ENCODE measurements at places on chromosomes 13 and 19.

GRCh38 chr19:17536955-17537354, 18.5 kb upstream of the COLGALT1 start:
- DNase-seq: no peak

DNA sequence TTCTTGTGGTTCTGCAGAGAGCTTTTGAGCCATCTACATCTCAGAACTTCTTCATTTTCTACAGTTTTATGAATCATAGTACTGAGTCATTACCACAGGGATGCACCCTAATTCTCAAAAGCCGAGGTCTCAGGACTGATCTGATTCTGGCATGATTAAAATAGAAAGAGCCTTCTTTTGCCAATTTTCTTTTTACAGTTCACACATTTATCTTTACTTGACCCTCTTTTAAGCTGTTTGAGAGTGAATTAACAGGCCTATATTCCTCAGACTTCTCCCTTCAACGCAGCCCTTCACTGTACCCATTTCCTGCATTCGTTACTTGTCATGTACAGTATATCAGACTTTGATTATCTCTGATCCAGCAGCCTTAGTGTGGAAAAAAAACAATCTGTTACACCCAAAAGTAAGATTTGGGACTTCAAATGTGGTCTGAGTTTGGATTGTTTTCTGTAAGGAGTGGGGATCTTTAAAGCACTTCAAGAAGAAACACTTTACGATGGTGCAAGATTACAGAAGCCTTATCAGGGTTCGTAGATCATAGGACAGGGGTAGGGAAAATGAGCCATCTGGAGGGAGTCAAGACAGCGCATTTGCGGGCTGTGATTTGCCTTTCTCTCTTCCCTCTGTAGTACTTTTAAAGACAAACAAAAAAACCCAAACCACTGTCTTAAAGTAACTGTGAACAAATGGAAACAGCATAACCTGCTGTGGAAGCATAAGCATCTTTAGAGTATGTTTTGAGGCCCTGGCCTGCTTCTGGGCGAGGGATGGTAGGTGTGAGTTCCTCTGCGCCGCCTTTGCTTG, 15.3 kb upstream of the GPR183 start:
- no peak for DNase-seq

DNA sequence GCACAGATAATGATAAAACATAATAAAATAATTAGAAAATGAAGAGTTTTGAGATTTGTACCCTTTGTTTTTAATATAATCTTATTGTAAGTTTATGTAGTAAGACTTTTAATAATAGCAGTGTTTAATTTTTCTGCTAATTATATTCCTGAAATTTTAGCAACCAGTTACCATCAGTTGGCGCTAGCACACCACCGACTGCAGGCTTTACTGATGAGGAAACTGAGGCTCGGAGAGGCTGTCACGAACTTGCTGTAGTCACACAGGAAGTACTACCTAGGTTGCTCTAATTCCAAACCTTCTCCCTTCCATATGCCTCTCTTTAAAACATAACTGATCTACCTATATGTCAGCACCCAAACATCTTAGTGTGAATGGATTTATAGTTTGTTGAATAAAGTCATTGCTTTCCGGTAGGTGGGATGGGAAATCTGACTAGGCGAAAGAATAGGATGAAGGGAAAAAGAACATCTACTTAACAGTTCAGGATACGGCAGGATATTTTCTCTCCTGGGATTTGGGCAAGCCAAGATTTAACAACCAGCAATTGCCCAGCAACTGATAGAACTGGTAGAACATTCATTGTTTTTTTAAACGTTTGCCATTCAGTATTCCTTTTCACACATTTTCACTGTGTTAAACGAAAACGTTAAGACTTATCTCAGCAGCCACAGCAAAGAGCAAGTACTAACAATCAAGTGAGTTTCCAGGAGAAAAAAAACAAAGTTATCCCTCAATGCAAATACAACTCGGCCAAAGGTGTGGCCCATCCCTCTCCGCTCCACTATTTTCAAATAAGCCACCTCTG, 822 bp upstream of the RFXAP start:
- DNase-seq: no peak

DNA sequence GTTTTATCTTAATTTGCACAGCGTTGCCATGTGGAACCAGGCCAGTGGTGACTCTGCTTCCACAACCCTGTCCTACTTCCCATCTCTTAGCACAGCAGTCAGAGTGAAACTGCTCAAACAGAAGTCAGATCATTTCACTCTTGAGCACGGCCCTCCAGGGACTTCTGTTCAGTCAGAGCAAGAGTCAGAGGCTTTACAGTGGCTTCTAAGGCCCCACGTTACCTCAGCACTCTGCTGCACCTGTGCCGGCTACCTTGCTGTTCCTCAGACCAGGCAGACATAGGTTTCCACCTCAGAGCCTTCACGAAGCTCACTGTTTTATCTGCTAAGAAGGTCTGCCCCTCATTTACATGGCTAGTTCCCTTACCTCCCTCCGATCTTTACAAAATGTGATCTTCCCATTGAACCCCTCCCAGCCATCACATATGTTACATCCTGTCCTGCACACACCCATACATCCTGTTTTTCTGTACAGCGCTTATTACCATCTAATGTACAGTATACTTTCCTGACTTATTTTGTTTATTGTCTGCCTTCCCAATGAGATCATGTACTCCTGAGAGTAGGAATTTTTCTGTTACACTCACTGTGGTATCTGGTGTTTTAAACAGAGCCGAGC, 41.6 kb downstream of the TM9SF2 start:
- no peak for DNase-seq

DNA sequence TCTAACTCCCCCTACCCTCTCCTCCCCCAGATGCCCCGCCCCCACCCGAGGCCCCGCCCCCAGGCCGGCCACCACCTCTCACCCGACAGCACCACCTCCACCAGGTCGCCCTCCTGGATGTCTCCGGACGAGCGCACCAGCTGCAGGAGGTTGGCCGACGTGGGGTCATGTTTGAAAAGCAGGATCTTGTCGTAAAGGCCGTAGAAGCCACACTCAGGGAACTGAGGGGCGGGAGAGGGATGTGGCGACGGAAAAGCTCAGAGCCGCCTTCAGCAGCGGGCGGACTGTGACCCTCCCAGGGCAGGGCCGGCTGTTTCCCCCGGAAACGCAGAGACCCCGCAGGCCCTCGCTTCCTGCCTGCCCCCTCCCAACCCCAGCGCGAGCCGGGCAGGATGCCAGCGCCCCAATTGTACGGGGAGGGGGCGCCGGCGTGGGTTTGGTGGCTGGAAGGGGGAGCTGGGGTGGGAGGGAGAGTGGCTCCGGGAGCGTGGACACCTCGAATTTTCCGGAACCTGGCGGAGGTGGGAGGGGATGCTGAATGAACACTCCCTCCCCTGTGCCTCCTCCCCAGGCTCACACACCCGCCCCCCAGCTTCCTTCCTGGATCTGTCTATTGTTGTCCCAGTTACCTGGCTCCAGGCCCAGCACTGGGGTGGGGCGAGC, 3.0 kb downstream of the PRKD2 start:
- peak; percentile 42 for DNase-seq

DNA sequence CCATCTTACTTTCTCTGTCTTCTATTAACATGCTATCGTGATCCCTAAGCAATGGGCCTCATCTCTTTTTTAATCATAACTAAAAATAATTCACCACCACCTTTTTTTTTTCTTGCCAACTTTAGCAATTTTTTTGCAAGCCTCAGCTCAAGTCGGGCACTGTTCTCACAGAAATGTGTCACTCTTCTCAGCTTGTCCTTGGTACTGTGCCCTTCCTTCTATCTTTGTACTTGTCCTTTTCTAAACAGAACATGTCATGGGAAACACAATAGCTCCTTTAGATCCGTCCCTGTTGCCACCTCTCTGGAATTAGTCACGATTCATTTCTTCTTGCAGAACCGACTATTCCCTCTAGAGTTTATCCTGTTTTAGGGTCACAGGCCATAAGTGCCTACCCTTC, 10.3 kb downstream of the SERP2 start:
- DNase-seq: no peak

- DNase-seq: no peak
Measured at GRCh38 chr19:32879741-32880140, 10.2 kb upstream of the SLC7A9 start.

DNA sequence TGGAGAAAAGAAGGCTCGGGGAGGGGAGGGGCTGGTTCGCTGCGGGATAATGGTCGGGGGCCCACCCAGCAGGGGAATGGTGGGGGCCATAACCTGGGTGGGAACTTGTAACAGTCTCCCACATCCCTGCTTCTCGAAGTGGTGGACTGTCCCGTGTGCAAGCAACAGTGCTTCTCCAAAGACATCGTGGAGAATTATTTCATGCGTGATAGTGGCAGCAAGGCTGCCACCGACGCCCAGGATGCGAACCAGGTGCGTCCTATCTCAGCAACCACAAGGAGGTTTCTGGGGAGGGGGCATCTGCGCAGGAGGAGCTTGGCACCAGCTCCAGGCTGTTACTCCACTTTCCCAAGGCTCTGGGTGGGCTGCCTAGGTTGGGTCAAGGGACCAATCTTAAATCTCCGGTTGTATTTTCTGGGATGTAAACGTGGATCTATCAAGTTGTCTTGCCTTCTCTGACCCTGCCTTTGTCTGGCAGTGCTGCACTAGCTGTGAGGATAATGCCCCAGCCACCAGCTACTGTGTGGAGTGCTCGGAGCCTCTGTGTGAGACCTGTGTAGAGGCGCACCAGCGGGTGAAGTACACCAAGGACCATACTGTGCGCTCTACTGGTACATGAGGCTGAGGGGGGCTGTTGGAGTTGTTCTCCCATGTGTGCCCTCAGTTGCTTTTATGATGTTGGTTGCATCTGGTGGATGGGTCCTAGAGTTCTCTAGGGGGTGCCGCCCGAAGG, 1.6 kb downstream of the TRIM28 start:
- DNase-seq: no peak

DNA sequence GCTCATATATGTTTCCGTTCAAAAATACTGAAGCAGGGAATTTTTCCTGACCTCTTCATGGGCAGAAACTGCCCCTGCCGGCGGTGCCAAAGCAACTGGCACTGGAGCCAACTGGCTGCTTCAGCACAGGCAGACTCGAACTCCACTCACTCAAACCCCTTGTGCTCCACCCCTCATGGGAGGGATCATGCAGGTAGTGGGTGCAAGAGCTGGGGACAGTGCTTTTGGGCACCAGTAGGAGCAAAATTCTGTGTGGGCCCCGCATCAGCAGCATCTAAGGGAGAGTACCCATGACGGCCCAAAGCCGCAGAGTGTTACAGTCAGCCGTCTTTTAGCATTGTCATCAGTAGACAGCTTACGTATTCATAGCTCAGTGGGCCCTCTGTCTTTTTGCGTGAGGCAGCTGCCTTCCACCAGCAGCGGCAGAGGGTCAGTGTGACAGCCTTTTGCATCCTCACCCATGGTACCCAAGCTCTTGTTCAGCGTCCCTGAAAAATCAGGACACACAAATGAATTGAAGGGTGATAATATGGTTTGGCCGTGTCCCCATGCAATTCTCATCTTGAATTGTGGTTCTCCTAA, 393.8 kb downstream of the SLITRK6 start:
- no peak for DNase-seq

- DNase-seq: no peak
Measured at GRCh38 chr13:46164661-46165060, 17.3 kb downstream of the LCP1 start.

DNA sequence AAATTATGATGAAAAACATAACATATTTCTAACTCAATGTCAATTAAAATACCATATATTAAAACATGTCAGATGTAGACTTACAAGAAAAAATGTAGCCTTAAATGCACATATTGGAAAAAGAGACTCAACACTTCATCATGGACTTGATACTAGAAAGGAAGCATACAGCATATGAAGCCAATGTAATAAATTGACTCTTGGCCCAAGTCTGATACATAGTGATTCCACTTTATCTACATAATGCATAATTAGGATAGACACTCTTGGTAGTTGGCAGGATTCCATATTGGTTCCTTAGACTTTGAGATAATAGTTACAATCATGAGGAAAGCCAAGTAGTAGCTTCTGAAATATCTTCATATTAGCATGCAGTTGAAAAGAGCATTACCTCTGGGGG, 1067.0 kb downstream of the PCDH17 start:
- DNase-seq: no peak

DNA sequence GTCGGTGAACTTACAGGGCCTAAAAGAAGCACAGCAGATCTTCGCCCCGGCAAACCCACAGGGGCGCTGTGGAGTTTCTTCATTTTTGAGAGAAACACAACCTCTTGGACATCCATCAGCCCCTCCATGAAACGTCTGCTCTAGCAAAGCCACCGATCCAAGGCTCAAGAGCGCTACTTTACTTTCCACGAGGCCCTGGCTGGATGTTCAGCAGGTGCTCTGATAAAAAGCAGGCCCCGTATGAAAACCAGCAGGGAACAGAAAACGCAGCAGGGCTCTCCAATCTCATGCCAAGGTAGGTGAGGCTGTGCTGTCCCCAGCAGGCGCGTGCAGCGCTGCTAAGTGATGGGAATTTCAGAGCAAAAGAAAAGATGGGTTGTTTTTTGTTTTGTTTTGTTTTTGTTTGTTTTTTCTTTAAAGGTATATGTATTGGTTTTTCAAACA, 86.7 kb downstream of the IRS2 start:
- DNase-seq: no peak

- DNase-seq: no peak
Measured at GRCh38 chr19:7829166-7829520, 875 bp upstream of the EVI5L start.

DNA sequence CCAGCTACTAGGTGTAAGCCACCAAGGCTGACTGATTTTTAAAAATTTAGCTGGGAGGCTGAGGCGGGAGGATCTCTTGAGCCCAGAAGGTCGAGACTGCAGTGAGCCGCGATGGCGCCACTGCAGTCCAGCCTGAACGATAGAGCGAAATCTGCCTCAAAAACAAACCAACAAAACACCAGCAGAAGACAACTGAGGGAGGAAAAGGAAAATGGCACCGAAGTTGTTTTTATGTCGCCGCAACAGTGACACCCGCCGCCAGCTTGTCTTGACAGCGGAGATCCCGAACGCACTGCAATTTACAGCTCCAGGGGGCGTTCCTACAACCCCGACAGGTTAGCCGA, 298 bp upstream of the FAM98C start:
- no peak for DNase-seq

DNA sequence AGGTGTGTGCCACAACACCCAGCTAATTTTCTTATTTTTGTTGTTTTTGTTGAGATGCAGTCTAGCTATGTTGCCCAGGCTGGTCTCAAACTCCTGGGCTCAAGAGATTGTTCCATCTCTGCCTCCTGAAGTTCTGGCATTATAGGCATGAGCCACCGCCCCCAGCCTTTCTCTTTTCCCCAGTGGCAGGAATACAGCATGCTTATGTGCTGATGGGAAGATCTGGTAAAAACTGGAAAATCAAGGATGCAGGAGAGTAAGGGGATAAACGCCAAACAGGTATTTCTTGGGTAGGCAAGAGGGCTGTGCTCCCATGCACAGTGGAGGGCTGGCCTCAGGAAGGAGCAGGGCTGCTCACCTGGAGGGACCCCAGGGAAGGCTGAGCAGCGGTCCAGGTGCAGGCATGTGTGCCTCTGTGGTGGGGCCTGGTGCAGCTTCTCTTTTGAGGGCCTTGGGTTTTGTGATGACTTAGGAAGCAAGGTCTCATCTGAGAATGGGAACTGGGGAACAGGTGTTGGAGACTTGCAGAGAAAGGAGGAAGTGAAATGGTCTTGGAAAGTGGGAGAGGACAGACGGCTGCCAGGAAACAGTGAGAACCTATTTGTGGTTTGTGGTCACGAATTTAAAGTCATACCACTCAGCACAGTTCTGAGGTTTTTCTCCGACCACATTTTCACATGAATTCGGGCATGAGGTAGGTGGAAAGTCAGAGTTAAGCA, 106.5 kb downstream of the TEX26 start:
- DNase-seq: no peak

Measured in stimulated activated CD4-positive, alpha-beta T cell treated with anti-CD3 and anti-CD28 coated beads, TNF-alpha, amount 100 ng/mL, for 1 hour (primary cell).